Activated T-cell treated with anti-CD3 and anti-CD28 coated beads for 1 hour (primary cell): ENCODE measurements at places on chromosomes 16 and 17.

DNA sequence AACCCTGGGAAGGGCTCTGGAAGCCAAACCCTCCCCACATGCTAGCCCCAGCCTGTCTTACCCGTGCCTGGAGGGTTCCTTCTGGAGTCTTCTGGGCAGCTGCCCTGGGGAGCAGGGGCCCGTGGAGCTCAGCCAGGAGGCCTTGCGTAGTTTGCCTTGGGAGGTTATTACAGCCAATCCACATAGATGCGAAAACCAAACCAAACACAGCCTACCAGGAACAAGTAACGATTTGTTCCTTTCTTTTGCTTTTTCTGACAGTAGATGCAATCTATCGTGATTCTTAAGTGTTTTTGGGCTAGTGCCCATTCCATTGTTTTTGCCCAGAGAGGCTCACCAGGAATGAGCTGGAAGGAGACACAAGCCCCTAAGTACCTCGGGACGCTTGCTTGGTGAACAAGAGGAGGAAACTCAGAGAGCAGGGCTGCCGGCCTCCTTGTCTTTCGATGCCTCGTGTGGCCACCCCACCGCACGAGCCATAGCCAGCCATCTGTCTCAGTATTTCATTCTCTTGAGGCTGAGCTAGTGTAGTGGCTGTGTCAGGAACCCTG is 102.7 kb upstream of the NOL11 start:
- no peak for DNase-seq

DNA sequence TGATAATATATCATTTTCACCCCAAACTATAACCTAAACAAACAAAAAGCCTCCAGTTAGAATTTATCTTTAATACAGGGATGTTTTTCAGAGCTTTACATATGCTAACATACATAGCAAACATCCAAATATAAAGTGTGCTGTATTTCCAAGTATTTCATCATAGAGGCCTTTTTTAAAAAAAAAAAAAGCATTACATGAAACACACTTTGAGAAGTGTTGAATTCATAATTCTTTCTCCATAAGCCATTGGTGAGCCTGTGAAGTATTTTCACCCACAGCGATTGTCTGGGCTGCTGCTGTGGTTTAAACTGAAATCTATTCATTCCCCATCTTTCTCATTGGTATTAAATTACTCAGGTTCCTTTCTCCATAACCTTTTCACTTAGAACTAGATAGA is 503.4 kb upstream of the CDH8 start:
- DNase-seq = no peak

- DNase-seq = no peak
Measured at GRCh38 chr17:73334771-73335513, 23.1 kb upstream of the CDC42EP4 start.

- no peak for DNase-seq
Measured at GRCh38 chr17:43171586-43172487, 823 bp downstream of the NBR1 start.

DNA sequence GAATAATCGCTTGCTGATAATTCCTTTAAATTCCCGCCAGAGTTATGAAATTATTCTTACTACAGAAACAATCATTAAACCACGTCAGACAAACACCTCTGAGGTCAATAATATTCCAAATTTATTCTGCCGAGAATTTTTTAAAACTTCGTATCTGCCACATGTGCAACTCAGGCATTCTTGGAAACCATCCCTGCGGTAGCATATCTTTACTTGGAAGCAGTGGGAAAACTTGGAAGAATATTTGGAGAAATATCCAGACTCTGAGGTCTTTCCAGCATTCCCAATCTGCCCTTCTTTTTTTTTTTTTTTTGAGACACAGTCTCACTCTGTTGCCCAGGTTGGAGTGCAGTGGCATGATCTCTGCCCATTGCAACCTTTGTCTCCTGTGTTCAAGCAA is 2.0 kb upstream of the CCL11 start:
- DNase-seq = no peak

DNA sequence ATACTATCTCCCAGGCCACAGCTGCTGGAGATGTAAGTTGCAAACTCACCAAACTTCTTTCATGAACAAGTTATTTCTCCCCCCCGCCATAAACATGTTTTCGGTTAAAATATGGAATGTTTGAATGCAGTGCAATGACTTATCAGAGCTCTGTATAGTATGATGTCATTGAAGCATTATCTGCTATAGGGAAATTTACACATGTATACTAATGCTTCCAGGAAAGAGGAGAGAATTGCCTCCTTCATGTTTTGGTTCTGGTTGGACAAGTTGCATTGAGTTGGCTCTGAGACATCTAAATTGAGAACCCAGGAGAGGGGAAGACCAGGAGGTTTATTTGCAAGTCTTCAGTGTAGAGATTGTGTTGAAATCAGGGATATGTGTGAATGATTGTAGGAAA is 20.8 kb downstream of the UQCRC2 start:
- DNase-seq = no peak

- DNase-seq = no peak
Measured at GRCh38 chr17:82399601-82400101, 18.5 kb upstream of the HEXD start.

DNA sequence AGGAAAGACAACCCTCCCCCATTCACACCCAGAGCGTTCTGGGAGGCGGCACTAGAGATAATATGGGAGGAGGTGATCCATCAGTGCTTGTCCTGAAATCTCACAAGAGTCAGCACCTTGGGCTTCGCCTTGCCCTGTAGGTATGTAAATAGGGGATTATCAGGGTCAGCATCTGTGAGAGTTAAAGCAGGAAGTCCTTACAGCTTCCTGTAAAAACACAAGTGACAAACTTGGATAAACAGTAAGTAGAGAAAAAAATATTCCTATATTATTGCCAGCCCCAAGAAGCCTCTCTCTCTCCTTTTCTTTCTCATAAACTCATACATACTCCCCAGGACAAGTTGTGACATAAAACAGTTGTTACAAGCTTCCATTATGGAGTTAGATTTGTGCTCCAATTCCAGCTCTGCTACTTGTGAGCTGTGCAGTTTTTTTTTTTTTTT is 187.7 kb downstream of the MAF start:
- no peak for DNase-seq
